NCI-H2029 (cell line): ENCODE measurements at places on chromosomes 12 and 14.

GRCh38 chr12:24608637-24609285 is 340.1 kb downstream of the BCAT1 start:
- DNase-seq: no peak

- no peak for DNase-seq
Observed at GRCh38 chr14:105072892-105073719, 7.9 kb upstream of the GPR132 start.

- DNase-seq: no peak
Observed at GRCh38 chr12:47280543-47281300, 201.0 kb upstream of the AMIGO2 start.

GRCh38 chr12:85016413-85016812 is 19.7 kb downstream of the TSPAN19 start:
- DNase-seq: no peak

DNA sequence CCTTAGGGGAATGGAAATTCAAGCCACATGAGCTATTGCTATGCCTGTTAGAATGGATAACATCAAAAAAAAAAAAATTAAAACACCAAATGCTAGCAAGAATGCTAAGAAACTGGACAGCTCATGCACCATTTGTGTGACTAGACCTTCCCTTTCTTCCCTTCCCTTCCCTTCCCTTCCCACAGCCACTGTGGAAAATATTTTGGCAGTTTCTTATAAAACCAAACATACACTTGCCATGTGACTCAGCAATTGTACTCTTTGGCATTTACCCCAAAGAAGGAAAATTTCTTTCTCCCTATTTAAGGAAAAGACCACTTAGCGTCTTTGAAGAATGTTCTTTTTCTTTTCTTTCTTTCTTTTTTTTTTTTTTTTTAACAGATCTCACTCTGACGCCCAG is 49.1 kb upstream of the FKBP4 start:
- DNase-seq: no peak

GRCh38 chr12:5758347-5758746 is 186.7 kb downstream of the ANO2 start:
- no peak for DNase-seq

GRCh38 chr12:61713121-61713520 is 547.1 kb upstream of the USP15 start:
- DNase-seq: no peak

DNA sequence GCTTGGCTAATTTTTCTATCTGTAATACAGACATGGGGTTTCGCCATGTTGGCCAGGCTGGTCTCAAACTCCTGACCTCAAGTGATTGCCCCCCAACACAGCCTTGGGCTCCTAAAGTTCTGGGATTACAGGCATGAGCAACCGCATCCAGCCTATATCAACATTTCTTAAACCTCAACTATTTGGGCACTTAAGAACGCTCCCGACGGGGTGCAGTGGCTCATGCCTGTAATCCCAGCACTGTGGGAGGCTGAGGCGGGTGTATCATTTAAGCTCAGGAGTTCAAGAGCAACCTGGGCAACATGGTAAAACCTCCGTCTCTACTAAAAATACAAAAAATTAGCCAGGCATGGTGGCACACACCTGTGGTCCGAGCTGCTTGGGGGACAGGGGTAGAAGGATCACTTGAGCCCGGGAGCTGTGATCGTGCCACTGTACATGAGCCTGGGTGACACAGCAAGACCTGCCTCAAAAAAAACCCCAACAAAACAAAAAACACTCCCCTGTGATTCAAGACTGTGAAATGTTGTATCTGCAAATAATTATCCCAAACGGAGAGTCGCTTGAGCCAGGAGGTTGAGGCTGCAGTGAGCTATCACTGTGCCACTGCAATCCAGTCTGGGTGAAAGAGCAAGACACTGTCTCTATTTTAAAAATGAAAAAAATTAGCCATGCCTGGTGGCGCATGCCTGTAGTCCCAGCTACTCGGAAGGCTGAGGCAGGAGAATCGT is 21.5 kb downstream of the PPTC7 start:
- DNase-seq: no peak

- no peak for DNase-seq
Observed at GRCh38 chr12:14188744-14189143, 176.7 kb upstream of the ATF7IP start.

- no peak for DNase-seq
Observed at GRCh38 chr14:51395361-51395849, 155.4 kb downstream of the TMX1 start.

- no peak for DNase-seq
Observed at GRCh38 chr14:60175255-60175902, 10.2 kb upstream of the DHRS7 start.

DNA sequence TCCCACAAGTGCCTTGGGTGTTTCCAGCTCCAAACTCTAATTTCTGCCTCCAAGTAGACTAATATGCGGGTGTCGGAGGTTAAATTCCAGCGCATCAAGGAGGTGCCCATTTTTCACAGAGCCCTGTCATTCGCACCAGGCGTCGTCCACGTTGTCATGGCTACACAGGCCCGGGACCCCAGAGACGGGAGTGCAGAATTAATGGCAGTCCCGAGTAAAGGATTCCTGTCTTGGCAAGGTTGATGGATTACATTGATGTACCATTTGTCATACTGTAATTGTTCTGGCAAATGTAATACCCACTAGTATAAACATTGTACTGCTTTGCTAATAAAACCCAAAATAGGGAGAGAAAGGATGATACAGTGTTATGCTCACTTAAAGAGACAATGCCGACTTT is 222.9 kb upstream of the MYL2 start:
- DNase-seq: no peak

DNA sequence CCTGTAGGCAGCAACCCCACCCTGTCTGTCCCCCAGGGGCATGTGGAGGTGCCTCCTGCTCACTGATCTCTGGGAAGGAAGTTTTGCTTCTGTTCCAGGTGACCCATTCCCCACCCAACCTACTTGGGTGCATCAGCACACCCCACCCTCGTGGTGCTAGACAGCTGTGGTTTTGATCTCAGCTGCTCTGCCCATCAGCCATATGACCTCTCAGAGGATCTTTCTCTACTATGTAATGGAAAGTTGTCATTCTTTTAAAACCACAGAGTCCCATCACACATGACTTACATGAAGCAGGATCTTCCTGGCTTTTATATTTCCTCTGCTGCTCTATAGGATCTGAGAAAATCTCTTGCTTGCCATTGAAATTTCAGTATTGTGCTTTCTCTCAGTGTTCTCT is 13.5 kb upstream of the KRT82 start:
- DNase-seq: no peak

DNA sequence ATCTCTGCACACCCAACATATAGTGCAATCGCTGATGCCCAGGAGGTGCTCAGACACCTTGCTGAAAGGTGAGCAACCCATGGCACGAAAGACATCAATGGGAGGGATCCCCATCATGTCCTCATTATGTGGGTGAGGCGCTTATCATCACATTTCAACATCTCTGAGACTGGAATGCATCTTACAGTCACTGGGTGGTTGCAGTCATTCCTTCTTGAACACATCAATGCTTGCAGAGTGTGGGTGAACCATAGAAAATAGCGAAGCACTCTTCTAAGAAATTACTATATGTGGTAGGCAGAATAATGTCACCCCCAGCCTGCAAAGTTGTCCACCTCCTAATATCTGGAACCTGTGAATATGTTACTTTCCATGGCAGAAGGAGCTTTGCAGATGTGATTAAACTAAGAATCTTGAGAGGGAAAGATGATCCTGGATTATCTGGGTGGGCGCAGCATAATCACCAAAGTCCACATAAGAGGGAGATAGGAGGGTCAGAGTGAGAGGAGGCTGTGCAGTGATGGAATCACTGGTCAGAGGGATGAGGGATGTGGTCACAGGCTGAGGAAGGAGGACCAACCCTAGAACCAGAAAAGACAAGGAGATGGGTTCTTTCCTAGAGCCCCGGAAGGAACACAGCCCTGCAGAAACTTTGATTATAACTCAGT is 51.2 kb downstream of the GLRX5 start:
- DNase-seq: no peak

- no peak for DNase-seq
Observed at GRCh38 chr14:105469456-105470349, 4.9 kb upstream of the CRIP2 start.

DNA sequence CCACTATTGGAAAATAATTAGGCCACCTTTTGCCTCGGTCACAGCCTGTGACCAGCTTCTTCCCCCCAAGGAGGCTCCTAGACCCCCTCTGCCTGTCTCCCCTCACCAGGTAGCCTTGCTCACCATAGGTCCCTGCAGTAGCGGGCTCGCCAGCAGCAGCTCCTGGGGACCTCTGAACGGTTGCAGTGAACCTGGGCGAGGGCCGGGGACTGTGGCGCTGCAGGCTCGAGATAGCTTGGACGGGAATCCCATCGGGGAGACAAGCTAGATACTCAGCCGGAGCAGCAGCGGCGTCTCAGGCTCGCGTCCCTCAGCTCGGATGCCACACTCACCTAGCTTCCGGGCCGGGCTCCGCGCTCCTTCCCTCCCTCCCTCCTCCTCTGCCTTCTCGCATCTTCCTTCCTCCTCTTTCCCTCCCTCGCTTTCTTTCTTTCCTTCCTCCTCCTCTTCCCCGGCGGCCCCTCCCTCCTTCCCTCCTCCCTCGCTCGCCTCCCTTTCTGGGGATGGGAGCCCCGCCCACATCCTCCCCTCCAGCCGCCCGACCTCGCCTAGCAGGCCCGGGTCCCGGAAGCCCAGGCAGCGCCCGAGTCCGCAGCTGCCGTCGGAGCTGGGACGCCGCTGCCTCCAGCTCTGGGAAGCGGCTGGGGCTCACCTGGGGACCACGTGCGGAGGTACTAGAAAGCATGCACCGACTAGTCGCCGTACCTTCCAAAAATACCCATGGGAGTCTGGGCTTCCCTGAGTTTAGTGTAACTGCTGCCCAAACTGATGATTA is at the start of gene BMP4:
BMP4 (minus strand) TSS at position 399 of the 775 bp plus-strand sequence. CDS start 4,603 bp downstream, outside the sequence.
- DNase-seq: no peak

- DNase-seq: no peak
Observed at GRCh38 chr14:92657457-92658142, 90.8 kb downstream of the LGMN start.

- peak; percentile 54 for DNase-seq
Observed at GRCh38 chr12:79934281-79935020, 446 bp downstream of the PPP1R12A start.

DNA sequence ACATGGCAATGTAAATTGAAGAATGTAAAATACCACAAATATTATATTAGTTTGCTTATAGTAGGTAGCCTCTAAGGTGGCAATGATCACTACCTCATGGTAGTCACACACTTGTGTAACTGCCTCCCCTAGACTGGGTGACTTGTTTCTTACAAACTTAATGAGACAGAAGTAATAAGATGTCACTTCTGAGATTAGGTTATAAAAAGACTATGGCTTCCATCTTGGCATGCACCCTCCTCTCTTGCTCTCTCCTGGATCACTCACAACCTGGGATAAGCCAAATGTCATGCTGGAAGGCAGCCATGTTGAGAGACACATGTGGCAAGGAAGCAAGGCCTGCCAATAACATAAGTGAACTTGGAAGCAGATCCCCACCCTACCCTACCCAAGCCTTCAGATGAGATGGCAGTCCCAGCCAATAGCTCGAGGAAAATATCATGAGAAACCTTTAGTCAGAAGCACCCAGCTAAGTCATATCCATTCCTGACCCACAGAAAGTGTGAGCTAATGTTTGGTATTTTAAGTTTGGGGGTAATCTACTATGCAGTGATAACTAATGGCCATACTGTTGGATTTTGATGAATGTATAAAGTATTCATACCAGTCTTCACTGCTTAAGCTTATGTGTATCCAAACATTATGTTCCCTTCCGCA is 43.3 kb downstream of the PPP1R12A start:
- no peak for DNase-seq

- no peak for DNase-seq
Observed at GRCh38 chr12:82835217-82835616, 148.5 kb downstream of the TMTC2 start.

DNA sequence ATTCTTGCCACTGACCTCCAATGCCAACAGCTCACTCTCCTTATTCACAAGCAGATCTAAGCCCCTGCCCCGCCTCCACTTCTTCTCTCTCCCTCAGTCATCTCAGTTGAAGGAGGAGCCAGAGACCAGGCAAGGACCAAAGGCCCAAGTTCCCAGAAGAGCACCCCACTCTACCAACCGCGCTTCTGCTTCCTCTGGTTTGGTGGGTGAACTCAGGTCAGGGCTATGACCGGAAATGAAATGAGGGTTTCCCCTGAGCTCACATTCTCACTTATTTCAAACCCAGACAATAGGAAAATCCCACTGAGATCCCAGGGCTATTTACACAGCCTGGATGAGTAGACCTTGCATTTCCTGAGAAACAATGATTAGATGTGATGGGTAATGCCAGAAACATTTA is 9.9 kb downstream of the DPF3 start:
- no peak for DNase-seq

GRCh38 chr14:39050389-39050788 is 52.6 kb downstream of the SEC23A start:
- DNase-seq: no peak

- no peak for DNase-seq
Observed at GRCh38 chr14:80047761-80048160, 163.5 kb downstream of the DIO2 start.

DNA sequence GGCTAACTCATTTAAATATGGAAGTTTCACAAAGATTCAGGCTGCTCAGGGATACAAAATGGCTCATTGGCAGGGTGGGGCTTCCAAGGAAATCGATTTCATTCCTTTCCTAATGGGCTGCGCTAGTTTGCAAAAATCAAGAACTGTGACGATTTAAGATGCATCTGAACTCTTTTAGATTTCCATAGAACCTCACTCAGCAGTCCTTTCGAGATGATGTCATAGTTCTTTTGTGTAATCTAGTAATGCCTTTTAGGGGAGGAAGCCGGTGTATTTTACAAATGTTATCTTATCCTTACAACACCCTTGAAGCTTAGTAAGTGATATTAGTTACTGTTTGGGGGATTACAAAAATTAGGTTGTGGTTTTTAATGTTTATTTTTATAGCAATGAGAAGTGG is 239.8 kb downstream of the RGS6 start:
- DNase-seq: no peak

DNA sequence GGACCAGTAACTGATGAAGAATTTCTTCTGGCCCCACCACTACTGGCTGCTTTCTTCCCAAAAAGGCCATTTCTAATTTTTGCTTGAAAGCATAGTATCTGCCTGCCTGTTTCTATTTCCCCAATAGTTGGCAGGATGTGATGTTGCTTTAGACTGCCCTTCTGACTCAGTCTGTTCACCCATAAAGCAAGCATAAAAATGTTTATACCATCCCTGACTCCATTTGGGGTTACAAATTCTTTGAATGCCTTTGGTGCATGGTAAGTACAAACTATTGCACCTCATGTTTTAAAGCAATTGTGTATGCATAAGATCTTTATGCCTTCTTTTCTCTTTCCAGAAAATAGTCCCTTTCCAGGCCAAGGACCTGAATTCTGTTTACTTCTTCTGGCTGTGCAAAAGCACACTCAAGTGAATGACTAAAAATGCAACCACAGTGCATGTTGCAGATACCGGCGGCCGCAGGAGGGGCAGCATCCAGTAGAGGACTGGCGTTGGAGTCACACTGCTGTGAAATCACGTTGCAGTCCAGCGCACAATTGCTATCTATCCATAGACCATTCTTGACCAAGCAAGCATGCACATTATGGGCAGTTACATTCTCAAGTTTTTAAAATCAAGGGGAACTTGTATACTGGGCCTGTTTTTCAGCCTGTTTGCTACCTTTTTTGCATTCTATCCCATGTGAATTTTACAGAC is 82.4 kb downstream of the SLC5A8 start:
- DNase-seq: no peak

- DNase-seq: no peak
Observed at GRCh38 chr12:4603421-4603820, 41.4 kb downstream of the DYRK4 start.
